Activated T-helper 1 cell treated with anti-CD3 and anti-CD28 coated beads, Interleukin-2, amount 50 U/mL, for 16 hours (primary cell): ENCODE measurements at places on chromosomes 2 and 18.

DNA sequence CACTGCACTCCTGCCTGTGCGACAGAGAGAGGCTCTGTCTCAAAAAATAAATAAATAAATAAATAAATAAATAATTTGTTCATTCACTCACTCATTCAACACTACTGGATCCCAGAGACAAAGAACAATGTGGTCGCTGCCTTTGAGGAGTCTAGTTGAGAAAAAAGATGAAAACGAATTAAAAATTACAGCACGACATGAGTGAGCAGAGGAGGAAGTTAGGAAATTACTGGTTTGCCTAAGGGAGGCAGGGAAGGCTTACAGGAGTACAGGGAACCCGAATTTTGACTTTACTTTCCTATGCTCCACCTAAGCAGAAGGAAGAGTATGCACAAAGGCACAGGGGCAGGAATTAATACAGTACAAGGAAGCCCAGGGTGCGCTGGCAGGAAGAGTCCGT lies 4.2 kb upstream of the KCMF1 start:
- DNase-seq: no peak

- DNase-seq: no peak
Measured at GRCh38 chr2:98388081-98388480, 41.8 kb downstream of the CNGA3 start.

- no peak for DNase-seq
Measured at GRCh38 chr2:239302808-239303557, 97.8 kb downstream of the HDAC4 start.

- no peak for DNase-seq
Measured at GRCh38 chr18:53148123-53148522, 808.1 kb downstream of the DCC start.

DNA sequence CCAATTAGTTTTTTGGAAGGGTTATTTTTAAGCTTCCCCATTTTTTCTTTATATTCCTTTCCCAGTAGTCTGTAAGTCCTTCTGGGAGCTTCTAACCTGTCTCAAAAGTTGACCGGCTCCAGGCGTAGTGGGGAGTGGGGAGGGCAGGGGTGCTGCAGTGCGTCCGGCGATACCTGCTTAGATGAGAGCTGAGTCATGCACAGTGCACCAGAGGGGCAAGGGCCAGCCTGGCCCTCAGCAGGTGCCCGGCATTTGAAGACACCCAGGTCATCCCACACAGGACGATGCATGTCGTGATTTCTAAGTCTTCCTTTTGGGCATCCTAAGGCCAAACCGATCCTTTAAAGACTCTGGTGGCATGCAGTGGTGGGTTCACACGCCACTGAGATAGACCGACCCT lies 73.4 kb downstream of the TPO start:
- DNase-seq: no peak

GRCh38 chr18:74996996-74997395 lies 211.9 kb downstream of the PTGR3 start:
- no peak for DNase-seq

GRCh38 chr2:103284750-103285149 lies 522.9 kb downstream of the TMEM182 start:
- no peak for DNase-seq

GRCh38 chr2:184646177-184646576 lies 47.8 kb downstream of the ZNF804A start:
- DNase-seq: no peak

- DNase-seq: no peak
Measured at GRCh38 chr2:141654311-141654710, 476.5 kb downstream of the LRP1B start.

DNA sequence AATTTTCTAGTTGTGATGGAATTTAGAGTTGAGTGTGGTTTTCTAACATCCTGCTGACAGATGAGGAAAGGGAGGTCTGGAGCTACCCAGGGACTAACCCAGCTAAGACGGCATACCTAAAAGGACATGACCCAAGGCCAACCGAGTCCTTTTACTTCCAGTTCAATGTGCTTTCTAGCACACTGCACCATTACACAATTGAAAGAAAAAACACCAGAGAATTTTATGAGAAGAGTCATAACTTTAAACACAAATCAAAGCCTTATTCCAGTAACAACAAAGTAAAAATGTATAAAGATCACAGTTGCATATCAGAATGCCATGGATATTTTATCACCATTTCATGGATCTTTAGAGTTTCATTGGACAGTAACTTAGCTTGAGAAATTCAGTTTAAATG lies 480.3 kb downstream of the MEIS1 start:
- DNase-seq: no peak

- DNase-seq: no peak
Measured at GRCh38 chr18:36871801-36872200, 42.9 kb downstream of the KIAA1328 start.

- DNase-seq: no peak
Measured at GRCh38 chr18:36130039-36130831, 536 bp downstream of the ELP2 start.

DNA sequence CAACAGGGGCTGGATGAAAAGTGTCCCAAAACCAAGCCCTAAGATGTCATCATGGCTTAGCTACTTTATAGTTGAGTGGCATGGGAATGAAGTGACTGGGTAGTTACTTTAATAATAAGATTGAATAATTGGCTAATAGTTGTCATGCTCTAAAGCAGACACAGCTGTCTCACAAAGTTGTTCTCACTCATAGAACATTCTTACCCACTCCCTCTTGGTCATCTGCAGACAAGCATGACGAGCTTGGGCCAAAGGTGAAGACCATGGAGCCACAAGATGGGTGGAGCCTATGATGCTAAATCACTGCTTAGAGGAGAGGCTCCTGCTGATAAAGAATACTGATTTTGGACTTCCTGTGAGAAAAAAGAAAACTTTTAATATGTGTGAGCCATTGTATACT lies 62.4 kb upstream of the MMADHC start:
- DNase-seq: no peak

DNA sequence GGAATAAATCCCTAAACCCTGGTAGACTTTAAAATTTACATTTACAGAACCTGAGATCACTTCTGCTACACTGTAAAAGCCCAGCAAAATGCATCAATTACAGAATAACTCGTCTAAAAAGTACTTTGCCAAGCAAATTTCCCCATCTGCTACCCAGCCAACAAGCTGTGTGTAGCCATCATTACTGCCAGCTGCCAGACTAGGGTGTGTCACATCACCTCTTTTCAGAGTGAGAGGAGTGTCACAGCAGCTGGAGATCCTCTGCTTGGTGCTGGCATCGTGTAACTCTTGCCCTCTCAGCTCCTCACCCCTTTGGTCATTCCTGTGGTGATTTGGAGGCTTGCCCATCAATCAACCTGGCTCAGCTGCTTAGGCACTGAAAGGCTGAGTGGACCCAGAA lies 340.4 kb upstream of the MMADHC start:
- DNase-seq: no peak

- no peak for DNase-seq
Measured at GRCh38 chr18:57519668-57520424, 66.7 kb downstream of the FECH start.

DNA sequence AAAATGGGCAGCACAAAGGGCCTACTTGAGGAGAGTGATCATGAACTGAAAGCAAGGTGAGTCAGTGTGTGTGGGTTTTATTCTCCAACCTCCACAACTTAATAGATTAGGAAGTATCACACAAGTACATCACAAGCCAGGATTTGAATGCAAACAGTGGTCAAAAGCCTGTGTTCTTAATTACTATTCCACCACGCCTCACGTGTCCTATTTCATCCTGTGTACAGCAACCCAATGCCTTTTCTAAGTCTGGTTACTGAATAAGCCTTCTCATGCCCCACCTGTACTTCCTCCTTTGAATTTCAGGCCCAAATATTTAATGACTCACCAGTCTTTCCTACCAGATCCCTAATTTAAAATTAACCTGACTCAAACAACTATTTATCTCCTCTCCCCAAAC lies 755.7 kb upstream of the SLC8A1 start:
- DNase-seq: no peak

GRCh38 chr2:74714691-74715080 lies 60.6 kb downstream of the SEMA4F start:
- no peak for DNase-seq

- DNase-seq: no peak
Measured at GRCh38 chr2:48940606-48941005, 185.1 kb upstream of the LHCGR start.

- no peak for DNase-seq
Measured at GRCh38 chr2:128249555-128249954, 69.1 kb downstream of the HS6ST1 start.

- no peak for DNase-seq
Measured at GRCh38 chr2:70461414-70461813, 92.2 kb downstream of the TGFA start.

DNA sequence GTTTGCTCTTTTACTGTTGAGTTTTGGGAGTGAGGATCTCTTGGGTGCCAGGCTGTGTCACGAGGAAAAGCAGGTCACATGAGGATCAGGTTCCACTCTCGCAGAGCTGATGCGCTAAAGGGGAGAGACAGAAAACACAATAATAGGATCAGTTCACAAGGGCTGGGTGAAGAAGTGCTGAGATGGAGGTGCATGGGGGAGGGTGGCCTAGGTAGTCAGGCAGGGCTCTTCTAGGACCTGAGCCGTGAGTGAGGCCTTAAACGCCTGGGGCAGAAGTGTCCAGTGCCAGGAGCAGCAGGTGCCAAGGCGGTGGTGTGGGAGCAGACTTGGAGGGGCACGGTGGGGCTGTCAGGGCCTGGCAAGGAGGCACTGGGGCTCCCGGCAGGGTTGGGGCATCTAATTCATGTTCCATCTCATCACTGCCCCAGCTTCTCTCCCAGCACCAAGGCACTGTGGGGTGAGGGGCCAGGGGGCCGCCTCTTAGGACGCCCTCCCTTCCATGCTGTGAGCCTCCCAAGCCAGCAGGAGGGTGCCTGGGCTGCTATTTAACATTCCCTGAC lies 9.3 kb downstream of the KCNIP3 start:
- no peak for DNase-seq

GRCh38 chr18:46899274-46899948 lies 17.9 kb downstream of the PIAS2 start:
- DNase-seq: no peak
